ENCODE measurements at places on chromosomes 7 and 10. TPM values are rescaled to one million over a fixed set of nuclear protein-coding genes. Genes with fewer than 3 reads are reported as not detected.

DNA sequence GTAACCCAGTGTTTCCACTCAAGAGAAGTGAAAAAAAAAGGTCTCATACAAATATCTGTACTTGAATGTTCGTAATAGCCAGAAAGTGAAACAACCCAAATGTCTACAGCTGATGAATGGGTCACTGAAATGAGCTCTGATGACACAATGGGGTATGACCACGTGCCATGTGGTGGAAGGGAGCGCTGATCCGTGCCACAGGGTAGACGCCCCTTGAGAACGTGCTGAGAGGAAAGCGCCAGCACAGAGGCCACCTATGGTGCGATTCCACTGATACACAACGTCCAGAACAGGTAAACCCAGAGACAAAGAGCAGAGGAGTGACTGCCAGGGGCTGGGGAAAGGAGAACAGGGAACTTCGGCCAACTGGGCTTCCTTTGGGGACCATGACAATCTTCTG, 50.3 kb downstream of the MAD1L1 start:
- H3K27ac ChIP-seq, result no peak overlapping the region
- no peaks in the 10 kb centered on the region for H3K27me3 ChIP-seq

- peaks cover 8% of the 10 kb centered on the region for H3K4me1 ChIP-seq
- no peaks in the 10 kb centered on the region for H3K27me3 ChIP-seq
- DNase-seq, result no peak
- no peak overlapping the region for H3K27ac ChIP-seq
Measured at GRCh38 chr7:28245123-28245878, 64.7 kb upstream of the JAZF1 start.

DNA sequence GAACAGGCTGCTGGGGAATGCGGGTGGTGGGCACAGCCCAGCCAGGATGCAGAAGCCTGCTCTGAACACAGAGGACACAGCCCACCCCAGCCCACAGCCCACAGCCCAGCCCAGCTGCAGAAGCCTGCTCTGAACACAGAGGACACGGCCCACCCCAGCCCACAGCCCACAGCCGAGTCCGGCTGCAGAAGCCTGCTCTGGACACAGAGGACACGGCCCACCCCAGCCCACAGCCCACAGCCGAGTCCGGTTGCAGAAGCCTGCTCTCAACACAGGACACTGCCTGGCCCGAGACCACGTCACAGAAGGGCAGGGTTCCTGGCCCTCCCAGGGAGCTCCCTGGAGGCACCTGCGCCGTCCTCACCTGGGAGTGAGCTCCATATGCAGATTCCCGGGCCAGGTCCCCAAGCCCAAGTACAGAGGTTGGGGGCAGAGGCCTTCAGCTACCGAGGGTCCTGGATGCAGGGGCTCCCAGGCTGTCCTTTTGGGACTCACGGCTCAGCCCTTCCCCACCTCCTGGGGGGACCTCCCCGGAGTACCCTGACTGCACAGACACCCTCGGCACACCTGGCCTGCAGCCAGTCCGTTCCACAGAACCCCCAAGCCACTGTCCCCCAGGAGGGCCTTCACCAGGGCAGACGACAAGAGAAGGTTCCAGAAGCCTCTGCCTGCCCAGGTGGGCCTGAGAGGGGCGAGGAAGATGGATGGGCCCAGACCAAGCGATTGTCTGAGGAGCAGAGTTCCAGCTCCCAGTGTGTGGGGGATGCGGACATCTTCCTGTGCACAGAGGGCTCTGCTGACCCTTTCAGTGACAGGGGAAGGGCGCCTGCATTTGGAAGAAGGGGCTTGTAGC, 23.7 kb upstream of the FOXL3 start:
- DNase-seq, result no peak
- H3K36me3 ChIP-seq, result peaks cover 5% of the 10 kb centered on the region
- H3K4me1 ChIP-seq, result no peaks in the 10 kb centered on the region
- no peaks in the 10 kb centered on the region for H3K27me3 ChIP-seq
- no peak overlapping the region for H3K27ac ChIP-seq

GRCh38 chr7:132643302-132643701, 67.0 kb upstream of the PLXNA4 start:
- H3K4me1 ChIP-seq, result no peaks in the 10 kb centered on the region
- H3K27me3 ChIP-seq, result no peaks in the 10 kb centered on the region
- H3K27ac ChIP-seq, result no peak overlapping the region
- no peak overlapping the region for H3K4me3 ChIP-seq

DNA sequence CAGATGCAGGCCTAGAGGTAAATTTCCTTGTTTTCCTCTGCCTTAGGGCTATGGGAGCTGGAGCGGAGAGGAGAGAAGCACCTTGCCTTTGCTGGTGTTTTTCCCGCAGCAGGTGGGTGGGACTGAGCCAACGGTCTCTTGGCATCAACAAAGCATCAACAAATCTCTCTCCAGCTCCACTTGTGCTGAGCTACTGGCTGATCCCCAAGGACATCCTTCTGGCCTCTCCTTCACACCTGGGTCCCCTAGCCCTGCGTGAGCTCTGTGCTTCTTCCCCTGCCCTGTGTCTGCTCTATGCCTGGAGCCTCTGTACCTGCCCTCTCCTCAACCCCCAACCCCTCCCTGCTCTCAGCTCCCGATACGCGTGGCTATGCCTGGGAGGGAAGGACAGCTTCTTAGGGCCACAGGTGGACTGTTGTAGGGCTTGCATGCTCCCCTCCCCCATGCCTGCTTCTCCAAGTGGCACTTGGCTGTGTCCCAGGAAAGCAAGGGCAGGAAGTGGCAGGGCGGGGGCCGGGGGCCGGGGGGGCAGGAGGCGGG, 3.2 kb upstream of the CLDN4 start:
- H3K4me3 ChIP-seq, result no peak overlapping the region
- H3K4me1 ChIP-seq, result peaks cover 21% of the 10 kb centered on the region
- H3K27ac ChIP-seq, result peak overlapping the region; percentile 69
- peak; percentile 45 for DNase-seq
- H3K36me3 ChIP-seq, result no peaks in the 10 kb centered on the region
- no peaks in the 10 kb centered on the region for H3K27me3 ChIP-seq

DNA sequence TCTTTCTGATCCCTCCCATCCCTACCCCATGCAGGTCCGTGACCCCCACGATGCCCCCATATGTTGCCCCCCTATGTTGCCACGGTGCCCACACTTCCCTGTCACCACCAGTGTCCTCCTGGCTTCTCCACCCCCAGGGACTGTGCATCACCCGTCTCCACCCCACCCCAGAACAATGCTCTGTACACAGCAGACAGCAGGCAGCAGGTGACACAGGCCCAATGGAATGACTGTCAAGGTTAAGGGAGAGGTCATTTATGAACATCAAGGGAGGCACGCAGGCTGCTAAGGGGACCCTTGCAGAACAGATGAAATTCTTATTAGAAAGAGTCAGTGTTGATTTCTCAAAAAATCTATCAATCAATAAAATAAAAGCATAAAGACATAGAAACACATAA, 71.5 kb downstream of the PARP12 start:
- no peaks in the 10 kb centered on the region for H3K4me1 ChIP-seq
- H3K4me3 ChIP-seq, result no peak overlapping the region
- no peak for DNase-seq
- H3K27me3 ChIP-seq, result no peaks in the 10 kb centered on the region

- H3K36me3 ChIP-seq, result no peaks in the 10 kb centered on the region
- H3K27me3 ChIP-seq, result no peaks in the 10 kb centered on the region
- H3K4me3 ChIP-seq, result no peak overlapping the region
- no peak overlapping the region for H3K27ac ChIP-seq
- DNase-seq, result peak; percentile 72
Measured at GRCh38 chr10:21336476-21337170, 188.9 kb downstream of the SKIDA1 start.

Gene ADAM22
- 3.5 TPM for total RNA-seq

DNA sequence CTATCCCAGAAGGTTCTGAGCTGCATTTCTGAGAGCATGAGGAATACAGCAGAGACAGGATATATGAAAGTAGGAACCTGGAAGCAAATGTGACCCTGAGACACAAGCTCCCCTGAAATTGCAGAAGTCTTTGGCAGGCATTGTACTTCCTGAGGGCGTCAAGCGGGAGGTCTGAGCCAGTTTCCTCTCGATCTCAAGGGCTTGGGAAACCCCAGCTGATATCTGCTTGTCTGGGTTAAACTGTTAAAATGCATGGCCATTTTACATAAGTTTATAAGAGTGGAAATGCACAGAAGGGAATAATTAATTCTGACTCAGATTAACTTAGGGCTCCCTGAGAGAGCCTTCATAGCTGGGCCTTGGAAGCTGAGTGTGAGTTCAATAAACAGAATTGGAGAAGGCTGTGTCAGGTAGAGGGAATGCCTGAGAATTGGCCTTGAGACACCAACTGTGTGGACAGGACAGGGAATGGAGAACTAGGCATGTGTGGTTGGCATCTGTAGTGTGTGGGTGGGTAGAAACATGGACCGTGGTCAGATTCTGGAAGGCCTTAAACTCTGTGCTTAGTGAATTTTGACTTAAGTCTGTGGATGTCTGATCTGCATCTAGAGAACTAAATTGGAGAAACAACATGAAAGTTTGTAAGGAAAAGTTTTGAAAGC, 53.3 kb downstream of the WIPF3 start:
- peak; percentile 16 for DNase-seq
- H3K36me3 ChIP-seq, result no peaks in the 10 kb centered on the region
- H3K4me3 ChIP-seq, result no peak overlapping the region
- no peaks in the 10 kb centered on the region for H3K27me3 ChIP-seq
- H3K27ac ChIP-seq, result no peak overlapping the region
- peaks cover 12% of the 10 kb centered on the region for H3K4me1 ChIP-seq

GRCh38 chr7:46291601-46292150, 370.6 kb upstream of the IGFBP3 start:
- H3K4me1 ChIP-seq, result no peaks in the 10 kb centered on the region
- H3K27ac ChIP-seq, result no peak overlapping the region
- DNase-seq, result no peak
- no peaks in the 10 kb centered on the region for H3K36me3 ChIP-seq

Gene MMD2
- total RNA-seq, result not detected

Gene CALML3
- total RNA-seq, result not detected

- no peak overlapping the region for H3K4me3 ChIP-seq
- no peaks in the 10 kb centered on the region for H3K36me3 ChIP-seq
- DNase-seq, result no peak
- no peaks in the 10 kb centered on the region for H3K27me3 ChIP-seq
Measured at GRCh38 chr7:143002106-143002505, 24.8 kb downstream of the OR9A2 start.

Gene ARHGAP12
- total RNA-seq, result 25.5 TPM

Data from left lung (tissue), 14 donors.